HCT116 (cell line): ENCODE measurements at places on chromosomes 12 and 14. TPM values are rescaled to one million over a fixed set of nuclear protein-coding genes. Genes with fewer than 3 reads are reported as not detected.

Gene TMTC2
- 11.5 TPM for total RNA-seq

Gene PPP1R1A
- 0.61 TPM for total RNA-seq

Gene CLEC14A
- 0.10 TPM for total RNA-seq

Gene E2F7
- 19.5 TPM for total RNA-seq

Gene GXYLT1
- 9.0 TPM for total RNA-seq

Gene B4GALNT1
- total RNA-seq, result 31.3 TPM

Gene EML5
- total RNA-seq, result 1.8 TPM

Gene AICDA
- not detected for total RNA-seq

Gene ACVRL1
- total RNA-seq, result 2.5 TPM

Gene DIO2
- total RNA-seq, result 0.10 TPM

Gene ARHGEF25
- total RNA-seq, result 3.6 TPM

DNA sequence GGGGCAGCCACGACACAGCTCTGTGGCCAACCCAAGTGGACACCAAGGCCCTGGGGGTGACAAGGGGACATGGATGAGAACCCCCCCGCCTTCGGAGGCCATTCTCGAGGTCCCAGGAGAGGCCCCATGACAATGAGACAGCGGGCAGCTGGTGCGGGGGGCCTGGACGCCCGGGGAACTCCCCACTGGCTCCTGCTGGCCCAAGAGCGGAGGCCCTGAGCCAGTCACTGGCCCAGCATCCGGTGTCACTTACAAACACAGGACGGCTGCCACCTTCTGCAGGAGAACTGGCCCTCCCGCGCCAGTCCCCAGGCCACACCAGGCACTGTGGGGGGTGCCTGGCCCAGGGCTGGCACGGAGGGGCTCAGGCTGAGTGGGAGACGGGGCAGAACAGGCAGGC lies 51.4 kb downstream of the NCOR2 start:
- DNase-seq, result no peak

GRCh38 chr14:35336494-35337268 lies 44.5 kb downstream of the PSMA6 start:
- DNase-seq, result no peak

- DNase-seq, result no peak
Observed at GRCh38 chr12:122201381-122201780, 2.1 kb upstream of the B3GNT4 start.

- DNase-seq, result no peak
Observed at GRCh38 chr12:114411071-114411837, 5.3 kb upstream of the TBX5 start.

- no peak for DNase-seq
Observed at GRCh38 chr14:101774006-101774795, 12.7 kb downstream of the PPP2R5C start.

DNA sequence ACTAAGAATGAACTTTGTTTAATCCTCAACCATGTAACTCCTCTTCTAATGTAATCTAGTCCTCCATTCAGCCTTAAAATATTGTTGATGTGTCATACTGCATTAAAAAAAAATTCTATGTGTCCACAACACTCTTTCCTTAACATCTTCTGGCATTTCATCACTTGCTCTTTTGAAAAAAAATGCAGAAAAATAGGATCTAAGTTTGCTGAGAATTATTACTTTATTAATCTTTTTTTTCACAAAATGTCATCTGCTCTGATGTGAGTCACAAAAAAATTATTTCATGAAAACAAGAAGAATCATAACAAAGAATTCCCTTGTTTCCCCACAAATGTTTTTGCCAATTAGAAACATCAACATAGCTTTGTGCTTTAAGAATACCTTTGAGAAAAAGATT lies 410.1 kb upstream of the MGAT4C start:
- no peak for DNase-seq

GRCh38 chr12:79344855-79345847 lies 345.6 kb downstream of the PAWR start:
- DNase-seq, result peak; percentile 58

DNA sequence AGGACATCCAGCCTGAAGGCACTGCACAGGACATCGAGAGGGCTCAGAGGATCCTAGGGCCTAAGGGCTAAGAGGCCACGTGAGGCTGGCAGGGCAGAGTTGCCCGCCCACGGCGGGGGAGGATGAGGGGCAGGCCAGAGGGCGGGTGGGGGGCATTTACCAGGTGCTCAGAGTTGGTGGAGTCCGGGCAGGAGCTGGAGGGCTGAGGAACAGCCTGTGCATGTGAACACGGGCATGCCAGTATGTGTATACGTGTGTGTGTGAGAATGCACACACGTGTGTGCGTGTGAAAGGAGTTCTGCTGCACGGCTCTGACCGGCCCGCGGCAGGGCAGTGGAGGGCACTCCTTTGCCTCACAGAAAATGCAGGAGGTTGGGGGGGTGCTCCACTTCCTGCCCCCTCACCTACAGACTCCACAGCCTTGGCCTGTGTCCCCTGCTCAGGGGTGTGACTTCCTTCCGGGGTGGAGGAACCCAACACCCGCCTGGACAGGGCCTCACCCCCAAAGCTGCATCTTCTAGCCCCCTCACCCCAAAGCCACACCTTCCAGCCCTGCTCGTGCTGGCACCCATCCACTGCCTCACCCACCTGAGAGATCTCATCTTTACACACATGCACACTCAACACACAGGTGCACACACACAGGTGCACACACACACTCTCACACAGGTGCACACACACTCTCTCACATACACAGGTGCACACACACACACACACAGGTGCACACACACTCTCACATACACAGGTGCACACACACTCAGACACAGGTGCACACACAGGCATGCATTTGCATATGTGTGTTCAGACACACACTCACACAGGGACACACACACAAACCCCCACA lies 11.8 kb upstream of the GPR132 start:
- no peak for DNase-seq

GRCh38 chr12:79645235-79645630 lies 45.5 kb downstream of the PAWR start:
- no peak for DNase-seq

DNA sequence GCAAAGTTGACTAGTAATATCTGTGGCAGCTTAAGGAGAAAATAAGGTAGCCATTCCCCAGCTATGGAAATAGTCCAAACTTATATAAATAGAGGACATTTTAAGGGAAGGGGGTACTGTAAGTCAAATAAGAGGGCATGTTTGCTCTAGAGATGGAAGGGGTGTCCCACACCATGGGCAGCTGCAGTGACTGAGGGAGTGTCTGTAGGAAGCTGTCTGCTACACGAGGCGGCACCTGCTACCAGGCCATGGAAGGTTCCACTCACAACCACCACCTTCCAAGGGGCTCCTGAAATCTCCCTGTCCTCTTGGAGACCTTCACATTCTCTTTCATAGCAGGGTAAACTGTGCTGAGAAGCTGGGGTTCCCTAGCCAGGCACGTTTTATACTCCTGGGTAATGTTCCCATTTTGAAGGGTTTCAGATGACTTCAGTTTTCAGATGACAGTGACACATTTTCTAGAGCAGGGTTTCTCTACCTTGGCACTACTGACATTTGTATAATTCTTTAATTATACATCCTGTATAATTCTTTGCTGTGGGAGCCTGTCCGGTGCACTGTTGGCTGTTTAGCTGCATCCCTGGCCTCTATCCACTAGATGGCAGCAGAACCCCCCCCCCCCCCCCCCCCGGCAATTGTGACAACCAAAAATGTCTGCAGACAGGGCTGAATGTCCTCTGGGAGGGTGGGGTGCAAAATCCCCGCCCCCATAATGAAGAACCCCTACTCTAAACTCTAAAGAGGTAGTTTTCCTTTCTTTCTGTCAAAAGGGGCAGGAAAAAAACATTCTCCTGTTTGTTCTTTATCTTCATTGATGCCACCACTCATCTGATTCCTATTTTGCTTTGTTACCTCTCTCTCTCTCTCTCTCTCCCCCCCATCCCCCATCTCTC lies 11.6 kb upstream of the SMCO2 start:
- DNase-seq, result no peak

DNA sequence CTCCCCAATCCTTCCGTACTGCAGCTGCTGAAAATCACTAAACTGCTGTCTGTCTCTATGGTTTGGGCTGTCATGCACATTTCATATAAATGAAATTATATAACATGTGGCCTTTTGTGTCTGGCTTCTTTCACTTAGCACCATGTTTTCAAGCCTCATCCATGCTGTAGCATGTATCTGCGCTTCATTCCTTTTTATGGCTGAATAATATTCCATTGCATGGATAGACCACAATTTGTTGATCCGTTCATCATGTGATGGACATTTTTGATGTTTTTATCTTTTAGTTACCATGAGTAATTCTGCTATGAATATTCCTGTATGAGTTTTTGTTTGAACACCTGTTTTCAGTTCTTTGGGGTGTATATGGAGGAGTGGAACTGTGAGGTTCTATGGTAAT lies 32.6 kb upstream of the MED13L start:
- no peak for DNase-seq
